ENCODE measurements at places on chromosomes 3 and 15.

DNA sequence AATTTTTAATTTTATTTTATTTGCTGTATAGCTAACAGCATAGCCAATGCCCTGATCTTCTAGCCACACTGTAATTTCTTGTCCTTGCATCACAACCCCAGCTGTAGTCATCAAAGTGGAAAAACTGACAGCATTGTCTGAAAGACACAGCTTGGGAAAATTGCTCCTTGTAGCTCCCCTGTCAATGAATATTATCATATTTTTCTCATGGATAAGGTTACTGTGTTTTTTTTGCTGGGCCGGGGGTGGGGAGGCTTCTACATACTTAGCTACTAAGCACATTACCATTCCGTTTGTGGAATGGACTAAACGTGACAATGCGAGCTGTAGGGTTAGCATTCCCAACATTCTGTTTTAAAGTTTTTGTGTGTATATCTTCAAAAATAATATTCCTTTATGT is 381.3 kb downstream of the TIGIT start:
- no peak for DNase-seq

DNA sequence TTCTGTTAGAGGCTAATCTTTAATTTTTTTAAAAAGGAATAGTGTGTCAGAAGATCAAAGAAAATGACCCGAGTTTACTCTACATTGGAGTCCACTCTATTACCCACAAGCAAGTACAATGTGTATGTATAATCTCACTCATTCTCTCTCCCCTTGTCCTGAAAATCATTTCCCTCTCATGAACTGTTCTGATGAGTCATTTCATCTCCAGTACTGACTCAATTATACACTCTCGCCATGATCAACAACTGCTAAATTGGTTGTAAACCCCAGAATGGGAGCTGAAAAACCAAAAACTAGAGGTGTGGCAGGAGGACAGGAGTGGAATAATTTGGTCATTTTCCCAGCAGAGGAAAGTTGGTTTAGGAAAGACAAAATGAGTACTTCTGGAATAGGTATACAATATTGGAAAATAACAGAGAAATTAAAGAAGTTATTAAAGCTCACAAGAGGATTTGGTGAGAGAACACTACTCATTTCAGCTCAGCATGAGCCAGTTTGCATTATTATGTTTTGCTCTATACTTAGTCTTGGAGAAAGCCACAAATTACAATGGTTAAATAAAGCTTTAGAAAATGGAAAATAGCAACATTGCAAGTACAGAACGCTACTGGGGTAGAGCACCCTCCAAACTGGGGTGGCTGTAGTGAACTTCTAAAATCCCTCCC is 144.3 kb upstream of the PFN2 start:
- DNase-seq: no peak

- DNase-seq: no peak
Observed at GRCh38 chr3:109984976-109985375, 647.6 kb upstream of the DPPA4 start.

DNA sequence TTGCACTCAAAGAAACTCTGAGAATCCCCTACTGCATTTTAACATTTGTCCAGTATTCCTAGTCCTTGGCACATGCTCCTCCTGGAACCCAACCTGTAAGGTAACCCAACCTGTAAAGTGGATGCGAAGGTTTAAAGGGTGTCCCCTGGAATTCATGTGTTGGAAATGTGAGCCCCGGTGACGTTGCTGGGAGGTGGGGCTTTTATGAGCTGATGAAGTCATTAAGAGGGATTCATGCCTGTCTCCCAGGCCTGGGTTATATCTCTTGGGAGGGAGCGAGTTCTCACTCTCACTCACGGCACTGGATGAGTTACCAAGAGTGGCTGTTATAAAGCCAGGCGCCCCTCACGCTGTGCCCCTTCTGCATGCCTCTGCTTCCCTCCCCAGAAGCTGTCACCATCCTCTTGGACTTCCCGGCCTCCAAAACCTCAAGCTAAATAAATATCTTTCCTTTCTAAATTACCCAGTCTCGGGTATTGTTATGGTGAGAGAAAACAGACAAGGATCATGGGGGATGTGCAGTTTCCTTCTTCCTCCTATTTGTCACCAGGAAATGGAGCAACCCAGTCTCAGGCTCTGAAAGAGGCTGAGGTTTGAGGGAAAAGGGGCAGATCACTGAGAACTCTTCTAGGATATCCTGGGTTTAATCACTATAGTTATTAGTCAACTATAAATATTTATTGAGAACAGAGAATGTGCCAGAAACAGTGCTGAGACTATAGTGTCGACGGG is 7.6 kb downstream of the XXYLT1 start:
- no peak for DNase-seq

GRCh38 chr15:66898656-66899386 is 166.6 kb upstream of the SMAD3 start:
- no peak for DNase-seq

GRCh38 chr3:174287705-174288104 is 571.4 kb upstream of the NAALADL2 start:
- no peak for DNase-seq

- peak; percentile 44 for DNase-seq
Observed at GRCh38 chr15:60800299-60801072, 321.5 kb upstream of the ICE2 start.

GRCh38 chr3:46545818-46546630 is 20.1 kb downstream of the LRRC2 start:
- no peak for DNase-seq

DNA sequence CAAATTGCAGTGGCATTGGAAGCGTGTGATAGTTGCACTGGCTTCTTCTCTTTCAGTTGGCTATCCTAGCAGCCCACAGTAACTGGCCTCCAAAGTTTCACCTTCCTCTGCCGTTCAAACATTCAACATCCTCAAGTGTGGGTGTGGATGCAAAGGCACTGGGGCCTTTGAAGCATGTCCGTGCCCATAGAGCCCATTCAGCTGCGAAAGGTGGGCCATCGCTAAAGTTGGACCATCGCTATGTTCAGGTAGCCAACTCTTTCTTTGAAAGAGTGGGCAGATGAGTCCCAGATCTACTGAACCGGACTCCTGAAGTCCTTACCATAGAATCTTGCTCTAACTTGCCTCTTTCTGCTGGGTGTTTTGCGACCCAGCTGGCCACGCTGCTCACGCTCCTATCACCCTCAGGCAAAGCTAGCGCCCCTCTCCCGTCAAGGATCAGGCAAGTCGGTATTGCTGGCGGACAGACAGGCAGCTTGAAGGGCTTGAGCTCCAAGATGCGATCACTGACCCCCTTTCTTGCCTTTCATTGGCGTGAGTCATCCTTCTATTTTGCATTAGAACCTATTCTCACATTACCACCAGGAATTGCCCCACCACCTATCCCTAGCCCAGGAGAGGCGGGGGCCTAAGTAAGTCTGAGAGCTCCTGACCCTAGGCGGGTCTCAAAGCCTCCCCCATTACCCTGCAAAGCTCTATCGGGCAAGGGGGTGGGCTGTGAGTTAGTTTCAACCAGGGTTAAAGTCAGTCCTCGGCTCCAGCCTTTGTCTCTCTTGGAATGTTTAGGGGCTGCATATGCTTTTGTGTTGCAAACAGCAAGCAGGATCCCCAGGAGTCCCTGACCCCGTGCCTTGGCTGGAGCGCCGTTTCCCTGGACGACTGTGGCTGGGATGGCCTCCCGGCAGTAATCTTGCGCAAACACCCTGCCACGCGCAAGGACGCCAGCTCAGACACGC is 28.7 kb downstream of the ZIC4 start:
- no peak for DNase-seq

DNA sequence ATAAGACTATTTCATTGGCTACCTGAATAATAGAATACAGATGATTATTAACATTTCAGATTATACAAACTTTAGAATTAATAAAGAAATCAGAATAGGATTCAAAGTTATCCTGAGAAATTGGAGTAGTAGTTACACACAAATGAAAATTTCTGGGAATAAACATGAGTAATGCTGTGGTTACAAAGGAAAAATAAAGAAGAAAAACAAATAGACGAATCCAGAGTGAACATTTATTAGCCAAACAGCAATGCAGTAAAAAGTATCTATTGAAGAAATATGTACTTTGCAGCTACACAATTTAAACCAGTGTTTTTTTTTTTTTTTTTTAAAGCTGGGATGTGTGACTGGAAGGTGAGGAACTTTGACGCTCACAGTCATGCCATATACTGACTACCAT is 1159.2 kb downstream of the TUSC7 start:
- DNase-seq: no peak

DNA sequence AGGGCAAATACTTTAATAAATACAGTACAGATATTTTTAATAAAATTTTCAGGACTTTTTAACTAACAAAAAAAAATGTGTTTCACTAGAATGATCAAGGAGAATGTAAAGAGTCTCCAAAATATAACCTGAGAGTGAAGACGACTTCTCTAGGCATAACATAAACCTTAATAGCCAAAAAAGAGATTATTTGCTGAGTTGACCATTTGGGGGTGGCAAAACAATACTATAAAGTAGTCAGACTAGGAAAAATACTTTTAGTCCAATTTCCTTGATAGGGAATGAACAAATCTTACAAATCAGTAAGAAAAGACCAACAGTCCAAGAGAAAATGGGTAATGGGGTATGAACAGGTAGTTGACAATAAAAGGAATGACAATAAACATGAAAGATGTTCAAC is 29.4 kb upstream of the GATM start:
- no peak for DNase-seq

DNA sequence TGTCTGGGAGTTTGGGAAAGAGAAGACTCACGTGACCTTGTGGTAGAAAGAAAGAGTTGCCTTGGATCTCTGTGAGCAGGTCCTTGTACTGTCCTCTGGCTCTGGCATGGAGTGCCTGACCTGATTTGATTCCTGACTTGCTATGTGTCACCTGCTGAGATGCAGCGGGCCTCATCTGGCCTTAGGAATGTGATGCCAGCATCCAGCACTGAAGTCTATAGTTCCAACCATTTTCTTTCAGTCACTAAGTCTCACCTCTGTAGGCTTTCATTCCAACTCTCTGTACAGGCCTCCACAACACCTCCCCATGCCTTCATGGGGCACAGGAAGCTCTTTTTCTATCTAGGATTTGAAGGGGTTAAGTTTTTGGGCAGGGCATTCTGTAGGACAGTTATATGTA is 12.1 kb upstream of the OXSR1 start:
- no peak for DNase-seq

DNA sequence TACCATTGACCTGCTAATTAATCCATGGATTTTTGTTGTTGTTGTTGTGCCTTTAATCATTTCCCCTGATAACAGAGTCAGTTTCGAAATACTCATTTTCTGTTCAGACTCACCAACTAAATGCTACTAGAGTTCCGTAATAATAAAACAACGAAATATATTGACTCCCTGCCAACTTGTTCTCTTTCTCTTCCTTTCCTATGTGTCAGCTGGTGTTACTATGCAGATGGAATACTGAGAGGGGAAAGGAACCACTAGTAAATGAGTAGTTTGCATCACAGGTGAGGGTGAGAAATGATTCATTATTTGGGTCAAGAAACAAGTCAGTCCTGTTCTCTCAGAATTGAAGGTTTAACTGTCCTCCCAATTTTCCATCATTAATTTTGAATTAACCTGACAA is 1027.3 kb downstream of the TUSC7 start:
- no peak for DNase-seq

DNA sequence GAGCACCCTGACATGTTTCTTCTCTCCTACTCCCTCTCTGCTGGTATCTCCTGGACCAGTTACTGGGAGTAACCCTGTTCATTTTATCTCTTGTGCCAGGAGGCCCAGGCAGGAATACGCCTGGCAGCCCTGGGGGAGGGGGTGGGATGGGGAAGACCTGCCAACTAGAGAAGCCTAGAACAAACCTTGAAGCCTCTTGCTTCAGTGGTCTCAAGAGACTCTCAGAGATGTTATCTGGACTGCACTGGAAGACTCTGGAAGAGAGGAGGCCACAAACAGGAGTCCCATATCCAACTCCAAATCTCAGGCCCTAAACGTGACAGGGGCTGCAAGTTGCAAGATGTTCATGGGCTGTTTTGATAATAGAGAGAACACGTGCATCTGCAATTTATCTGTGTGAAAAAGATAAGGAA is at the start of gene EPB42:
TSS of gene EPB42 (minus strand) at position 28 of the 413 bp plus-strand sequence. CDS start 193 bp downstream, outside the sequence.
- no peak for DNase-seq

DNA sequence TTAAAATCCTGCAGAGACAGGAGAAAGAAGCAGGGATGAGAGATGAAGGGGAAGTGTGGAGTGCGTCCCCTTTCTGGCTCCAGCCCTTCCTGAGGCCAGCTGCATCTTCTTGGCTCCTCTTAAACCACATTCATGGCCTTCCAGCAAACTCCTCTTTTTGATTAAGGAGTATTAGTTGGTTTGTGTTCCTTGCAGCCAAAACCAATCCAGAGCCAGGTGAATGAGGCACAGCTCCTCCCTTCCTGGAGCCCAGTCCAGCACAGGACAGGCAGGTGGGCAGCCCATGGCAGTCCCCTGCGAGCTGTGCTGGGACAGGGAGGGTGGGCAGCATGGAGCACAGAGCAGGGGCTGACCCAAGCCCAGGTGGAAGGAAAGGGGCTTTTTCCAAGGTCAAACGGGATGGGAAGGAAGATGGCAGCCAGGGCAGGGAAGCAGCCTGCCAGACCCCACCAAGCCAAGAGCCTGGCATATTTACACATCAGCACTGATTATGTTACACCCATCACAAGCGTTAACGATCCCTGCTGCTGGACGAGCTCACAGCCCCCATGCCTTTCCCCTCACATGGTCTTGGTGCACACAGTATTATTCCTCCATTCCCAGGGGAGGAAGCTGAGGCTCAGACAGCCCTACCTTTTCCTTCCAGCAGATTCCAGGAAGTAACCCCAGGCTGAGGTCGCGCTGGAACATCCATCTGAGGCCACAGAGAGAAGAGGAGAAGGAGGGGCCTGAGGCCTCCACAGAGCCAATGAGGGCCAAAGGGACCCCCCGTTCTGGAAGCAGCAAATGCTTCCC is 175.6 kb downstream of the SMAD6 start:
- DNase-seq: no peak

DNA sequence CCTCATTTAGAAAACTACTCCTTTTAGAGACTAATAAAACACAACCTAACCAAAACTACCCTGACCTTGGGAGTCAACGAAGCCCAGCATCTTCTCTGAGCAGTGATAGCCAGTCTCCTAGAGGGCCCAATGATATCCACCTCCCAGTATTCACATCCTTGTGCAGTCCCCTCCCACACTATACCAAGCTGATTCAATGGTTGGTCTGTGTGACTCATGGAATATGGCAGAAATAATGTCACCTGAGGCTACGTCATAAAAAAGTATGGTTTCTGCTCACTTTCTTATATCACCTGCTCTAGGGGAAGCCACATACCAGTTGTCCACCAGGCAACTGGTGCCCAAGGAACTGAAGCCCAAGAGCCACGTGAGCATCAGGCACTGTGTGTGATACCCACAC is 21.4 kb upstream of the USF3 start:
- DNase-seq: no peak

GRCh38 chr3:25427563-25427941 is 511 bp upstream of the RARB start:
- DNase-seq: no peak
